ENCODE measurements at places on chromosomes 7 and 10.

DNA sequence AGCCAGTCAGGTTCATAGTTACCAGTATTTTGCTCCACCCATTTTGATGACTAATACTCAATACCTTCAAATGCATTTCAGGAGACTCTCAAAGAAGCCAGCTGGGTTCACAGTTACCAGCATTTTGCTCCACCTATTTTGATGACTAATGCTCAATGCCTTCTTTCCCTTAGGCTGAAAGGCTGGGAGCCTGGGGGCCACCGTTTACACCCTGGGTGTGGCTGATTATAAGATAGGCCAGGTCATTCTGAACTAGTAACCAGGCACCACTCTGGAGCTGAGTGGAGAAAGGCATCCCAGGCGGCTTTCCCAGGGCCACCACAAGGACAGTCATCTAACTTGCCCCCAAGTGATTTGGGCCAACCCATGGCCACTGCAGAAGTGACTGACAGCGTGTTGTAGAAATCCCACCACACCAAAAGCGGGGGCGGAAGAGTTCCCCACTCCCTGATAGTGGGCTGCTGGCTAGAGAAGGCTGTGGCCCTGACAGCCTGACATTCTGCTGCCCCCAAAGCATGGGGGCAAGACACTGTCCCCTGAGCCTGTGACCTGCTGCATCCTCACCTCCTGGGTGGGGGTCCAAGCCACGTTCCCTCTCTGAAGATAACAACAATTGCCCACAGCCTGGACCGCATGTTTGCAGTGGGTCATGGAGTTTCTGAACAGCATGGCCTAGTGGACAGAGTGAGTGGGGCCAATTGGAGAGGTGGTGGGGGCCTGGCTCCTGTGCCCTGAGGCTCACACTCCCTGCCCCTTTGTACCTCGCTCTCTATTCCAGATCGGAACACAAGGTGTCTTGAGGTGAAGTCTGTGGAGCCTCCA lies 23.0 kb upstream of the ZNF488 start:
- peak; percentile 87 for DNase-seq

- DNase-seq, result no peak
Observed at GRCh38 chr10:75611993-75612372, 180.6 kb downstream of the LRMDA start.

DNA sequence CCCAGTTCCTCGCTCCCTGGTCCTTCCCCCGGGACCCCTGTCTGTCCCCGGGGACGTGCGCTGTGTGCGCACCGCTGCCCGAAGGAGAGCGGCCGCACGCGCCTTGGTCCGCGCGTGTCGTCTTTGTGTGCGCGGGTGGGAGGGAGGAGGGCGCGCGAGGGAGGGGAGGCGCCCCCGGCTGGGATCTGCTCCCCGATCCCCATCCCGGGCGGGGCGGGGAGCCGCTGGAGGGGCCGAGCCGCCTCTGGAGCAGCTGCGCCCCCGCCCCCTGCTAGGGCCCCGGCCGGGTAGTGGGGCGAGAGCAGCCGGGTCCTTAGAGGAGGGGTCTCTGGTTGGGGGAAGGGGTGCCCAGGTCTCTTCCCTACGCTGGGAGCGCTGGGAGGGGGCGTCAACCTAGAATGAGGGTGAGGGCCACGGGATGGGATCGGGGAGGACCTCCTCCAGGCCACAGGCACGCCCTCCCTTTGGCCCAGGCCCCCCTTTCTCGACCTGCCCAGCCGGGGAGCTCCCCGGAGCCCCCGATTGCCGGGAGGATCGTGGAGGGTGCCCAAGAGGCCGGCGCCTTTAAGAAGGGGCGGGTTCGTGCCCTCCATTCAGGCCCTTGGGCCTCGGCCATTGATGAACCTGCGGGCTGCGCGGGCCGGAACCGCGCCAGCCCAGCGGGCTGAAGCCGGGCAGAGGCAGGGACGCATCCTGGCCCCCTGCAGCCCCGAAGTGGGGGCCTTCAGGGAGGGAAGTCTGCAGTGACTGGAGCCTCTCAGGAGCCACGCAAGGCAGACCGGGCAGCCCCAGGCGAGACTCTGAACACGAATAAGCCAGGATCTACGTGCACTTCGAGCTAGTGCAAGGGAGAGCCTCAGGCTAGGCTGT lies 678 bp downstream of the SH2B2 start:
- peak; percentile 36 for DNase-seq

- no peak for DNase-seq
Observed at GRCh38 chr7:37816922-37817590, 31.3 kb upstream of the NME8 start.

DNA sequence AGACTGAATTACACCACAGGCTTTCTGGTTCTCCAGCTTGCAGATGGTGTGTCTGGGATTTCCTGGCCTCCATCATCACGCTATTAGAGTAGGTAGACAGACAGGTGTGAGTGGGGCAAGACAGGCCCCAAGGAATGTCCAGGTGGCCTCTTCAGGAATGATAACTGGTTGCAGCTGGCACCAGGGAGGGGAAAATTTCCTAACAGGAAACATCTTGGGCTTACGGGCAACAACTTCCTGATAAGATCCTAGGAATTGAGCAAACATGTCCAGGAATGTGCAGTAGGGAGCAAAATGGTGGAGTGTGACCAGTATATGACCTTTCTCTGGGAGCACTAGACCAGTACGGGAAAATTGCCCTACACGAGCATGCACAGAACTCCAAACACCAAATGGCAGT lies 11.3 kb downstream of the XRCC2 start:
- DNase-seq, result no peak

- DNase-seq, result no peak
Observed at GRCh38 chr7:124752310-124752709, 13.3 kb downstream of the GPR37 start.

- no peak for DNase-seq
Observed at GRCh38 chr7:118288098-118288497, 63.6 kb downstream of the ANKRD7 start.
